Cardiac septum (tissue), 1 donor: ENCODE measurements at places on chromosomes 5 and 9. TPM values are rescaled to one million over a fixed set of nuclear protein-coding genes. Genes with fewer than 3 reads are reported as not detected.

- no peak for DNase-seq
These were observed 6.4 kb downstream of the SWI5 start for GRCh38 chr9:128282500-128282899.

DNA sequence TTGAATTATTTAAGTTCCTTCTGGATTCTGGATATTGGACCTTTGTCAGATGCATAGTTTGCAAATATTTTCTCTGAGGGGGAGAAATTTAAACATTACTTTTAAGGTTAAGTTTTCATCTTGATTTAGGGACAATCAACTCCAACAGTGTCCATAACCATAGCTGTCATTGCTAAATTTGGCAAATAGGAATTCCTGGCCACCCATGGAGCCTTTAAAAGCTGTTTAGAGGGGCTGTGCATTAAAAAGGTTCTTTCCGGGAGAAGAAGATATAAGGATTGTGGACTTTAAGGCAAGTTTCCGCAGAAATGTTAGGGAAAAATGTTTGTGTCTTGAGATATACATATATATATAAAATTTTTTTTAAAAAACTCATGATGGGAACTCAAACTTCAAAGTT is 339.7 kb downstream of the ADAMTS6 start:
- no peak for DNase-seq

- no peak for DNase-seq
These were observed 4.3 kb downstream of the GFM2 start for GRCh38 chr5:74762599-74762998.

- no peak for DNase-seq
These were observed 230.1 kb downstream of the PBX3 start for GRCh38 chr9:125977223-125977622.

DNA sequence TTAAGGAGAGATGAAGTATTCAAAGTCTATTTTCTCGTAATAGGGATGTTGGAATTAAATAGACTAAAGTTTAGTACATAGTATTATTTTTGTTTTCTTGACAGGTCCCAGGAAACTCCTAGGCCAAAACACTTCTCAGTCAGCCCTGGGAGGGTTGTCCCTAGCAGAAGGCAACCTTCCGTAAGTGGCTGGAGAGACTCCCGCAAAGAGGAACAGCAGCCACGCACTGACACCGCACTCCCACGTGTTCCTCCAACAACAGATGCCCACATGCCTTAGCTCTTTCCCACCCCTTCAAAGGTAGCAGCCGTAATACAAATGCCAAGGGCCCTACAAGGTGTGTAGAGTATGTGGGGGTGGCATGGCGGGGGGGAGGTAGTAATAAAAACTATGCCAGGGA is 28.4 kb downstream of the PCDHGC5 start:
- no peak for DNase-seq

GRCh38 chr5:72301557-72301956 is 18.5 kb downstream of the MRPS27 start:
- DNase-seq: no peak

- DNase-seq: no peak
These were observed 31.9 kb downstream of the GNA14 start for GRCh38 chr9:77616191-77616590.

DNA sequence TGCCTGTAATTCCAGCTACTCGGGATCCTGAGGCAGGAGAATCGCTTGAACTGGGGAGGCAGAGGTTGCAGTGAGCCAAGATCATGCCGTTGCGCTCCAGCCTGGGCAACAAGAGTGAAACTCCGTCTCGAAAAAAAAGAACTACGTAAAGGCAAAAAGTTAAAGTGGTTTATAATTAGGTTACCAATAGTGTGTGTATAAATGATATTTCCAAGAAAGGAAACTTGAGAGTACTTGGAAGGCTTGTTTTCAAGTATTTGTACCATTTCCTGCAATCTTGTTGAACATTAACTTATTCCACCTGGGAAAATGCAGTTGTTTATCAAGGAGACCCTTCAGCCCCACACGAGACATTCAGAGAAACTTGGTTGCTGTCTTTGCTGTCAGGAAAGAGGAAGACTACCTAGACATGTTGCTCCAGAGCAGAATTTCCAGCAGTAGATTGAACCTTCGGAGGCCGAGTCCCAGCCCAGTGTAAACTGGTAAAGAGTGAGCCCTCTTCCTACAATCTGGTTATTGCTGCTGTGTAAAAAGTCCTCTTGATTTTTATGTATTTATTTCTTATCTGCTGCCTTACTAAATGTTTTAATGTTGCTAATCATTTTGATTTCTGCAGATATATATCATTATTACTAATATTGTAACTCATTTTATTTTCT is 30.1 kb downstream of the STXBP1 start:
- no peak for DNase-seq

- DNase-seq: no peak
These were observed 2.3 kb downstream of the ICE1 start for GRCh38 chr5:5424736-5425135.

DNA sequence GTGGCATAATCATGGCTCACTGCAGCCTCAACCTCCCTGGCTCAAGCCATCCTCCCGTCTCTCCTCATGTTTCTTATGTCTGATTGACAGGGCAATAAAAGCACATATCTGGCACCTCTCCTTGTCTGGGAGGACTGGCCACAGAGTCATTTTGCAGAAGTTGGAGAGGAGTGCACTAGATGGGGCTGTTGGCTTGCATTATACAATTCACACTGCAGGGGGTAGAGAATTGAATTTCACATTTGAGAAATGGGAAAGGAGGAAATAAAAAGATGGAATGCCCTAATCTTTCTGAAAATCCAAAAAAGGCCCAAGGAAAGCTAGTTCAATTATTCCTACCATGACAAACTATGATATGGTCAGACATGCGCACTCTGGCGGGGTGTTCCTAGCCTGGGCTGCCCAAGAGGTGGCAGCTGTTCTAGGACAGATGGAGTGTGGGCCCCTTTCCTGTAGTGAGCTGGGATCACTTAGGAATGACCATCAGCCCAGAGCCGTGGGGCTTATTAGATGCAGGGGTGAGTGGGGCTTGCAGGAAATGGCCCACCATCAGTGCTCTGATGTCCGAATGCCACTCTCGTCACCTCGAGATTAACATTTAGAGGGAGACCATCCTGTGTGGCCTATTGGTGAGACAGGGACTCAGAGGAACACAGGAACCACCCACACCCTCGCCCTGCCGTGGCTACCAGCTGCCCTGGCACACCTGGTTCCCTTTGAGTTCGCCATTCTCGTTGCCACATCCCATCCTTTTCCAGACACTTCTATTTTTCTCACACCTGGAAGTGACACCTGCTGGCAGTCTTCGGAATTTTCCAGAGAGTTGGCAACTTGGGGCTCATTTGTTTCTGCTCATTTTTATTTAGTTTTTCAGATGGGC is 21.8 kb upstream of the ANKRD18A start:
- DNase-seq: no peak

DNA sequence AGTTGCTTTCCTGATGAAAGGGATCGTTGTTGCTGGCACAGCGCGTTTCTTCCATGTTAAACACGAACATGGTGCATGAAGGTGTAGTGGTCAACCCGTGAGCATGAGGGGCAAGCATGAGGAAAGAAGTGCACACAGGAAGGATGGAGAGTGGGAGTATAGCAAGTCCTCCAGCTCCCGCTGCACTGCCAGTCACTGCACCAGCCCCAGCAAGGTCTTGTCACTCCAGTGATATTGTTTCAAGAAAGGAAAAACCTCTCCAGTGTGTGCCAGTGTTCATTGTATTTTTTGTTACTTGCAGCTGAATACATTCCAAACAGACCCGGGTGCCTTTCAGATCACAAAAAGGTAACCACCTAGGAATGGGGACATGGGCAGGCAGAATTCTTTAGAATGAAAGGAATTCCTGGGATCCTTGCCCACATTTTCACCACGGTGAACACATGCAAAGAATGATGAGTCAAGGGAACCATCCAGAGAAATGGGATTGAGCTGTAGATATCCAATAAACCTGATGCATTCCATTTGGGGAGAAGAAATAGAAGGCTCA is 186.3 kb downstream of the AOPEP start:
- no peak for DNase-seq

DNA sequence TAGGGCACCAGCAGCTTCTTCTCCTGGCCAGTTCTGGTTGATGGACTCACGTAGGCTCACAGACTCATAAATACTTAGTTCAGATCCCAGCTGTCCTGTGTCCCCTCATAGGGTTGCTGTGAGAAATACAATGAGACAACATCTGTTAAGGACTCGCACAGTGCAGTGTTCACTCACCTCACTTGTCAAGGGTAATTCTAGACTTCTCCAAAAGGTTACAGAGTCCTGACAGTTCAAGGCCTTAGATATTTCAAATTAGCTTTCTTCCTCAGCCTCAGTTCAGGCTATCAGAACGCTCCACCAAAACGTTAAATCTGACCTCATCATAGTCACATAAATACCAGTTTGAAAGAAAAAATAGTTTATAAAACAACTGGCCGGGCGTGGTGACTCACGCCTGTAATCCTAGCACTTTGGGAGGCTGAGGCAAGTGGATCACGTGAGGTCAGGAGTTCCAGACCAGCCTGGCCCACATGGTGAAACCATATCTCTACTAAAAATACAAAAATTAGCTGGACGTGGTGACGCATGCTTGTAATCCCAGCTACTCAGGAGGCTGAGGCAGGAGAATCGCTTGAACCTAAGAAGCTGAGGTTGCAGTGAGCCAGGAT is 106.3 kb downstream of the UGCG start:
- DNase-seq: no peak

- DNase-seq: no peak
These were observed 10.6 kb downstream of the EGFL7 start for GRCh38 chr9:136673088-136673974.

DNA sequence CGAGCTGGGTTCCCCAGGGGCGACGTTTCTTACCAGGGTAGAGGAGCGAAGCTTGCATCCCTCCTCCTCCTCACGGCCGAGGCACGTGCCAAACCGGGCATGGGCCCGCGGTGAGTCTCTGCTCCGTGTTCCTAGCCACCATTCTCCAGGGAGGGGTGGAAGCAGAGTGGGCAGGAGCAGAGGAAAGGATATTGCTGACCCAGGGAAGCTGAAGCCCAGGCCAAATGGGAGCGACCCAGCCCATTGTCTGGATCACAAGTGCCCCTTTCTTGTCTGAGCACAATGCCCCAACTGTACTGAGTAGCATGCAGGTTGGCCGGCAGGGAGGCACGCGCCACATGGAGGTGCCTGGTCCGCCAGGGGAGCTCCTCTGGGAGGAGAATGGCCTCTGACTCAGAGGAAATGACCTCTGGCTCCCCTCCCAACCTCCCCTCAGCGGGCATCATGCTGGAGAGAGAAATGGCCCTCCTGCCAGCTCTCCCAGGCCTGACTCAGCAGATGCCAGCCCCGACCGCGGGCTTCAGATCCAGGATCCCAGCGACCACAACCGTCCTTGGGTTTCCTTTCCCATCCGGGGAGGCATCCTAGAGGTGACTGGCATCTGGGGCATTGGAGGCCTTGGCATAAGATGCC is 1.1 kb downstream of the PRR7 start:
- DNase-seq: no peak

GRCh38 chr5:52999344-52999949 is 10.3 kb downstream of the ITGA2 start:
- no peak for DNase-seq

GRCh38 chr5:14727428-14727865 is 62.9 kb downstream of the OTULIN start:
- no peak for DNase-seq

TMC1 gene
- 0.27 TPM for total RNA-seq

C1QTNF2 gene
- 1.3 TPM for total RNA-seq

OBP2B gene
- total RNA-seq: not detected

ZFAND5 gene
- total RNA-seq: 188 TPM

CENPP gene
- total RNA-seq: 3.5 TPM

CDC20B gene
- total RNA-seq: not detected

BOD1 gene
- 44.9 TPM for total RNA-seq

ANKRD55 gene
- total RNA-seq: not detected

PTTG1 gene
- total RNA-seq: 1.0 TPM

HOMER1 gene
- 67.4 TPM for total RNA-seq
